ENCODE measurements at places on chromosomes 3 and 15. TPM values are rescaled to one million over a fixed set of nuclear protein-coding genes. Genes with fewer than 3 reads are reported as not detected.

DNA sequence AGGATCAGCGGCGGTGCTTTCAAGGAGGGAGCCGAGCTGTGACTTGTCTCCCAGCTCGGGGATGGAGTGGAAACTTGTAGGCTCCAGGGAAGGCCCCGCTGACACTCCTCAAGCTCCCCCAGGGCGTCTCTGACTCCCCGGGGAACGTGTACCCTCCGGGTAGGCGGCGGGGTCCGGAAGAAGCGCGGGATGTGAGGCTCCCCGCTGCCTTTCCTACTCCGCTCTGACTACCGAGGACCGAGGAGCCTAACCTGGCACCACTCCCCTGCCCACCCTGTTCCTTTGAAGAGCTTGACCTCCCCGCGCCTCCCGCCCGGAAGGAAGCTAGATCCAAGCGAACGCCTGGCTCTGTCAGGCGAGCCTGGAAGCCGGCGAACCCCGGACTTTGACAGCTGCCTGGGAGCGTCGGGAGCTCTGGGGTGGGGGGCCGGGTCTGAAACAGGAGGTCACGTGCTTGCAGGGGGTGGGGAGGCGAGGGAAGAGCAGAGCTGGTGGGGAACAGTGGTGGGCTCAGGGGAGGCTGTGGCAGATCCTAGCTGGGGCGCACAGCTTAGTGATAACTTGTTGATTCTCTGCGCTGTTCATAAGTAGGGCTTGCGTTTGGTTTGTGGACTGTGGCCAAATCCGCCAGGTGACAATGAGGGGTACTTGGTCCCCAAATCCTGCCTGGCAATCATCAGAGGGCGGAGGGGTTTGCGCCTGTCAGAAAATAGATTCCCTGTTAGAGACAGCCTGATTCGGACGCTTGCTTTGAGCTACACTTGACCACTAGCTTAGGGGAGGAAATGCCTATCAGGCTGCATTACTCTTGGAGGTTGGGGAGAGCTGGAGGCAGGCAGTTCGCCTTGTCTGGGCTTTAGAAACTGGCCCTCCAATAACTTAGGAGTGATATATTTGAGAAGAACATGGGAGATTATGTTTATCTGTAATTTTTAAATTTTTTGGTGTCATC is 1.2 kb downstream of the CLSTN2 start:
- no peak for DNase-seq

TRPM1 gene
- not detected for total RNA-seq

CDHR4 gene
- total RNA-seq, result 0.29 TPM

GRCh38 chr3:133236901-133237300 is 163.0 kb upstream of the BFSP2 start:
- no peak for DNase-seq

DNA sequence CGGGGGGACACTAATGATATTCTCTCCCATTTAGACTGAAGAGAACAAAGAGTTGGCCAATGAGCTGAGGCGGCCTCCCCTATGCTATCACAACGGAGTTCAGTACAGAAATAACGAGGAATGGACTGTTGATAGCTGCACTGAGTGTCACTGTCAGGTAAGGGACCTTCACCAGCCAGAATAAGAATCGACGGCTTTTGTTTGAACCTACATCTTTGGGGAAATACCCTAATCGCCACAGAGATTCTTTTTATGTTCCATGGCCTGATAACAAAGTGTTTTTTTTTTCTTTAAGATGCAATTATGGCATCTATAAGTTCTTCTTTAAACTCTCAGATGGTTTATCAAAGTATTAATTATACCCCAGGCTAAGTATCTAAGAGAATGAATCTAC is 3.4 kb downstream of the THBS1 start:
- no peak for DNase-seq

SH2D7 gene
- total RNA-seq, result not detected

DNA sequence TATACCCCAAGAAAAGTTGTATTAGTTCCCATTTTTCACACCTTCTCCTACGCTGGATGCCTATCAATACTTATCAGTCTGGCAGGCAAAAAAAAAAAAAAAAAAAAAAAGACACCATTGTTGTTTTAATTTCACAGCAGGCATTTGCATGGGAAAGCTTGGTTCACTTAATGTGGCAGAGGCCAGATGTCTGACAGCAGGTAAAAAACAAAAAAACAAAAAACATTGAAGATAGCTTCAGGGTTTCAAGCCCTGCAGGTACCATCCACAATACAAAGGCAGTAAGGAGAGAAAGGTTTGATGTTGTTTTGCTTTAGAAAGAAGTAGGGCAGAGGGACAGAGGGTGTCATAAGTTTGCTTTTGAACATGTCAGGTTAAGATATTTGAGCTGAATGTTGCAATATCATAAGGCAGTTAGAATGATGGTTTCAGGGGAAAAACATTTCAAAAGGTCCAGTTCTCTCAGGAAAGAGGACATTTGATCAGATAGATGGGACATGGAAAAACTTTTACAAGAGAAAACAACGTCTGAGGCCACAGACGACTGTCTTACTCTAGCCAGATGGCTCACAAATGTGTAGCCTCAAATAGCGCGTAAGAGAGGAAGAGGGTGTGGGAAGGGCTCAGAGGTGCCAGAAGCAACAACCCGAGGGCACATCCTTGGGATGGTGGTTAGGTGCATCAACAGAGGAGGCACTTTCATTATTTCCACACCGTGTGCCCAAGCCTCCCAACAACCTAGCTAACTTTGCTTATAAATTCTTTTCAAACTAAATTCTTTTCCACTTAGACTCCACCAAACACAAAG is 25.7 kb downstream of the PCOLCE2 start:
- DNase-seq, result no peak

GRCh38 chr3:146020969-146021368 is 140.0 kb downstream of the PLOD2 start:
- no peak for DNase-seq

DNA sequence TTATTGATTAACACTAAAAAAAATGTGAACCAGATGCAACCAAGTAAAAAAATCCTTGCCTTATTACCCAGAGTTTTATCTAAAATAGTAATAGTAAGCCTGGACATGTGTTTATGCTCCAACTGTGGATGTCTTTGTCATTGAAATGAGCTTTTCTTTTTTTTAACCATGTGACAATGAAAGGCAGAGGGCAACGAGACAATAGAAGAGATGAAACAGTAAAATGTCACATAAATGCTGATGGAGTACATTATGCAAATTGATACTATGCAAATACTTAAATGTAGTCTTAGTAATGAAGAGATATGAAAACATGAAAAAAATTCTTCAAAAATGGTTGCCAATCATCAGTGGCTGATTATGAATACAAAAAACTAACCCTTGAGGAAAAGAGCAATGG is 20.5 kb upstream of the CHMP2B start:
- no peak for DNase-seq

GRCh38 chr3:37967260-37967881 is 23.2 kb upstream of the VILL start:
- peak; percentile 88 for DNase-seq

GRCh38 chr3:100710261-100710968 is 1.1 kb downstream of the TFG start:
- no peak for DNase-seq

DNA sequence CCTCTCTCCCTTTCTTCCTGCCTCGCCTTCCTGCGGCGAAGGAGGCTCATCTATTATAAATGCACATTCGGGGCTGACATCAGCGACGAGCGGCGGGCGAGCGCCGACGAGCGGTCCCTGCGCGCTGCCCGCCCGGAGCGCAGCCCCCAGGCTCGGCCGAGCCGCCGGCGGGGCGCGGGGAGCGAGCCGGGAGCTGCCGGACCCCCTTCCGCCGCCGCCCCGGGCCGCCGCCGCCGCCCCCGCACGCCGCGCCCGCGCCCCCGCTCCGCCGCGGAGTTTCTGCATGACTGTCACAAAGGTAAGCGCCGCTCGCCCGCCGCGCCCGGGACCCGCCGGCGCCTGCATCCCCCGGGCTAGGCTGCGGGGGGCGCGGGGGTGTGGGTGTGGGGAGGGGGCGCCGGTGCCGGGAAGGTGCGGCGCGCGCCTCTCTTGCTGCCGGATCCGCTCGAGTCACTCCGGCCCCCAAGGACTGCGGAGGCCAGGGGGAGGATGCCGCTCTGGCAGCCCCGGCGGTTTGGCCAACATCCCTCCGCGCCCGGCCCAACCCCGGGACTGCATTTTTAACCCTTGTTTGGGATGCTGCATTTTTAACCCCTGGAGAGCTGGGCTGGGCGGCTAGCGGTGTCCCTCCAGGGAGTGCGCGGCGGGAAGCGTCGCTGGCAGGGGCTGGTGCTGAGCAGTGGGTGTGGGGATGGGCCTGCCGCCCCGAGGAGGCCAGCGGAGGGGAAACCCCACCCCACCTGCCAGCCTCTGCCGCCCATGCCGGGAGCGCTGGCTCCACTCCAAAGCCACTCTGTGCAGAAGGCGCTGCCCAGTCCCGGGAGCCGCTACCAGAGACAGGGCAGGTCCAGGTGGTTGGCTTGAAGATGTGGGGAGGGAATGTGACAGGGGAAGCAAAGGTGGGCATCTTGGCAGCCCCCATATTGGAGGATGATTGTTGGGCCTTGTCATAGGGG is at the start of gene CORO2B:
Gene CORO2B, plus strand, starts transcription at position 14 of the 956 bp plus-strand sequence. Its CDS starts 270 bp downstream, at position 284.
- peak; percentile 83 for DNase-seq

BSN gene
- 0.48 TPM for total RNA-seq

HSPBAP1 gene
- 7.8 TPM for total RNA-seq

GRCh38 chr3:114809668-114810413 is 337.2 kb downstream of the ZBTB20 start:
- no peak for DNase-seq

GRCh38 chr3:43759297-43759782 is 68.6 kb downstream of the ABHD5 start:
- DNase-seq, result no peak

GRCh38 chr3:173753593-173753992 is 356.0 kb downstream of the NLGN1 start:
- DNase-seq, result no peak

DNA sequence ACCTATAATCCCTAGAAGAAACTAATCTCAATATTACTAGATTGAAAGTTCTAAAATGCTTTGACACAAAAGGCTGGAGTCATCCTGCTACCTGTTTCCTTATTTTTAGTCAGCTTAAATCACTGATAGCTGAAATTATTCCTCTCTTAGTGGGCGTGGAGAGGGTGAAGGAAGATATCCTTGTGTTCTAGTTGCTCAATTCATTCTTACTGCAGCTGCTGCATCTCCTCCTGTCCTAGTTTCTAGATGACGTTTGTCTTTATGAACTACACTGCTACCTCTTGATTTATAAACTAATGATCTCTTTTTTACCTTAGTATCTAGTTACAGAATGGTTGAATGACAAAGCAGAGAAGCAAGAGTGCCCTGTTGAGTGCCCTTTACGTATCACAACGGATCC is 50.7 kb downstream of the SETD5 start:
- DNase-seq, result no peak

DNA sequence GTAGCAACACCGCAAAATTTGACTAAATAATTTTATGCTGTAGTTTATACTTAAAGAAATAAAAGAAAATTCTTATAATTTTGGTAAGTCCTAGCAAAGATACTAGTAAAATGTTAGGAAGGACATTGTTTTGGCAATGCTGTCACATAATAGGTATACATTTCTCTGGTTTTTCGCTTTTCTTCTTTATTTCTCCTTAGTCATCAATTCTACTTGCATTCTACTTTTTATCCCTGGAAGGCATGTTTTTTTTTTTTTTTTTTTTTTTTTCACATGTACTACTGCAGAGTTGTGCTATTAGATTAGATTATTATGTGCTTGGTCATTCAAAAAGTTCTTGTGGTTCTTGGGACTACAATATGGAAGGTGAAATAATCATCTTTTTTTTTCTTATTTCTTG is 1421.2 kb downstream of the SI start:
- DNase-seq, result no peak

- no peak for DNase-seq
Measured at GRCh38 chr15:63834500-63835210, 907 bp upstream of the HERC1 start.

- DNase-seq, result no peak
Measured at GRCh38 chr15:39443659-39444219, 137.1 kb upstream of the THBS1 start.

GRCh38 chr3:29649815-29650547 is 369.1 kb downstream of the RBMS3 start:
- DNase-seq, result no peak

GRCh38 chr3:69313251-69313650 is 72.6 kb downstream of the FRMD4B start:
- no peak for DNase-seq

GRCh38 chr15:34258151-34258550 is 33.3 kb downstream of the EMC4 start:
- DNase-seq, result no peak

DNA sequence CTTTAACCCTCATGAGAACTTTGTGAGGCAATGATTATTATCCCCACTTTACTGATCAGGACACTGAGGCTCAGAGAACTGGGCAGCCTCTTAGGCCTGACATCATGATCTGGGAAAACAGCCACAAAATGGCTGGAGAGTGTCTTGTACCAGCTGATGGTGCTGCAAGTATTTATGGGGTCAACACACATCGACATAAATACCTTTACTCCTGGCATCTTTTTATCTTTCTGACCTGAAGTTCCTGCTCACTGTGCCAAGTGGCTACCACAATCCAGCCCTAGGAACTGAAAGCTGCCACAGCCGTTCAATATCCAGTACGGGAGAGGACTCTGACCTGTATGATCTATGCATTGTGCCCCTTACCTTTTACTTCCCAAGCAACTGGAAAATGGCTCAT is 29.2 kb upstream of the MUC13 start:
- no peak for DNase-seq

C3orf70 gene
- total RNA-seq, result 38.5 TPM

- DNase-seq, result no peak
Measured at GRCh38 chr15:63049783-63050371, 7.3 kb downstream of the TPM1 start.

- DNase-seq, result no peak
Measured at GRCh38 chr3:24318677-24319287, 175.9 kb downstream of the THRB start.

DNA sequence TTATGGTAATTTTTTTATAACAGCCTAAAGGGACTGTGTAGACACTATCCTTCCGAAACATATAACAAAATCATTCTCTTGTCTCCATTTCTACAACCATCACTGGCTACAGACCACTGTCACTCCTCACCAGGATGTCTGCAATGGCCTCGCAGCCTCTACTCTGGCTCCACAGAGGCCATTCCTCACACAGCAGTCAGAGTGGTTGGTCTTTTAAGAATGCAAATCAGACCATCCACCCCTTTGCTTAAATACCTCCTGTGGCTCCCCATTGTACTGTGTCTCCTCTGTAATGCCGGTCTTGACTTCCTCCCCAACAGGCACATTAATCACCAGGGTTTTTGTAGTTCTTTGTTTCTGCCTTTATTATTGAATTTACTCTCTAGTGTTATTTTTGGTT is 344.8 kb downstream of the ERC2 start:
- no peak for DNase-seq

- no peak for DNase-seq
Measured at GRCh38 chr3:107382631-107383030, 5.4 kb downstream of the CCDC54 start.

DNA sequence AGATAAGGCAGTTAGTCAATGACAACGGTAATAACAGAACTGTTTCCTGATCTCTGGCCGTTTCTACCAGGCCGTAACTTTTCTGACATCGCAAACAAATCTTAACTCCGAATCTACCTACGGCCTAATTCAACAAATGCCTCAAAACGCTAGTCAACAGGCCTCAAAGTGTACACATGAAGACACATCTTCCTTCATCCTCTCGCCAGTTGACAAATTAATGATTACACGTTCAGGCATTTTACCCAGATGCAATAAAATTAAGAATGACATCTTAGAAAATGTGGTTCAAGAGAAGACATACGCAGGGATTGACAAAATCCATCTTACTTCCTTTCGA is 1.5 kb downstream of the SFMBT1 start:
- DNase-seq, result no peak

BLM gene
- total RNA-seq, result 3.1 TPM

Data from posterior vena cava (tissue), 2 donors.